Fibroblast of gingiva (primary cell): ENCODE measurements at places on chromosomes 12 and 14.

DNA sequence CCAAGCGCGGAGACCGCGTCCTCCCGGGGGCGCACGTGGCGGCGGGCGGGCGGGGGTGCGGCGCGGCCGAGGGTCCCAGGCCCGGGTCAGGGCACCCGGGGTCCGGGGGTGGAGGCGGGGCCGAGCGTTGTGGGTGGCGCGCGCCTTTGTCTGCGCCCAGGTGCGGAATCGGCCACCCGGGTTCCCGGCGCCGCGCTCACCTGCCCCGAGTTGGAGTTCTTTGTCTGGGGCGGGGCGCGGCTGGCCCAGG lies 50.1 kb downstream of the LRCOL1 start:
- no peak for DNase-seq

- DNase-seq: no peak
Measured at GRCh38 chr12:28237423-28237822, 47.2 kb downstream of the CCDC91 start.

DNA sequence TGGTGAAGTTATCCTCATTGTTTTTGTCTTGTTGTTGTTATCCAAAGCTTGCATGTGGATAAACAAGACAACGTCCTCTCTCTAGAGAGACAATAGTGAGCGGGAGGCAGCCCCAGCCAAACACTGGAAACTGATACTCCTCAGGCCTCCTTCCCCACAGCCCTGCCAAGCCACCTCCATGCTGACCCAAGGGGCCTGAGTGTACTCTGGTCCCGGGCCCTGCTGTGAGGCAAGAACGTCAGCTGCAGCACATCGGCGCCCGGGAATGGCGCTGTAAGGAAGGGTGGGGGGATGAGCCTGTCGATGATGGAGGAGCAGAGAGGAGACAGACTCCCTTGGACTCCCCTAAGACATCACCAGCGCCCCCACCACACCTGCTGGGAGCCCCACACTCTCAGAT lies 83.6 kb downstream of the ANO2 start:
- DNase-seq: no peak

DNA sequence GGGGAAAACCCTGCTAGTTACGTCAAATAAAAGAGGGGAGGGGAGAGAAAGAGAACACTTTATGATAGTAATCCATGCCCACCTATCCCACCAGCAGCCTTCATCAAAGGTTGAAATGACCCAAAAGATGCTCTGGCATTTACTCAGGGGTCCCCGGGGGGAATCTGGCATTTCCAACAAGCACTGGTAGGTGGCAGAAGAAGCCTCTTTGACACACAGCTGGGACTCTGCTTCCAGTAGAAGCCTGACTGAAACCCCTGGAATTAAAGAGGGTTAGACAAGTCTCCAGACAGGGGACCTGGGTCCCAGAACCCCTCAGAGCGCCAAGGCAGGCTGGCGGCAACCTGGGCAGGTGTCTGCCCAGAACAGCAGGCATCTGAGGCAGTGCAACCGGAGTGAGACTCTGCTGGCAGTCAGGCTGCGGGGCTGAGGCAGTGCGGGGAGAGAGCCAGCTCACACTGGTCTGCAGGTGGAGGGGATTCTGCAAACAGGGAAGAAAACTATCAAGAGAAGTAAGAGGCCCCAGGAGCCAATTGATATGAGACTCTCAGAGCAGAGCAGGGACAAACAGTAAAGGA lies 85.0 kb upstream of the CAPRIN2 start:
- DNase-seq: no peak

DNA sequence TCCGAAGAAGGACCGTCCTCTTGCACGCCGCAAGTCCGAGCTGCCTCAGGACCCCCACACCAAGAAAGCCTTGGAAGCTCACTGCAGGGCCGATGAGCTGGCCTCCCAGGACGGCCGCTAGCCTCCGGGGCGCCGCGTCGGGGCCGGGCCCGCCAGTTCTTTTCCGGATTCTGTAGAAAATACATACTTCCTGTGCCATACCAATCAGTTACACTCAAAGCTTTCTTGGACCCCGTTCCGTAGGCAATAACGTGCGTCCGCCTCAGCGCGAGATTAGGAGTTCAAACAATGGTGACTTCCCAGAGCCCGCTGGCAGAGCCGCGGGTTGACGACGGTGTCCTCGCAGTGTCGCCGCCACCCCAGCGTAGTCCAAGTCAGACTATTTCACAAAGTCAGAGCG lies 39.2 kb upstream of the DYNC1H1 start:
- DNase-seq: no peak

DNA sequence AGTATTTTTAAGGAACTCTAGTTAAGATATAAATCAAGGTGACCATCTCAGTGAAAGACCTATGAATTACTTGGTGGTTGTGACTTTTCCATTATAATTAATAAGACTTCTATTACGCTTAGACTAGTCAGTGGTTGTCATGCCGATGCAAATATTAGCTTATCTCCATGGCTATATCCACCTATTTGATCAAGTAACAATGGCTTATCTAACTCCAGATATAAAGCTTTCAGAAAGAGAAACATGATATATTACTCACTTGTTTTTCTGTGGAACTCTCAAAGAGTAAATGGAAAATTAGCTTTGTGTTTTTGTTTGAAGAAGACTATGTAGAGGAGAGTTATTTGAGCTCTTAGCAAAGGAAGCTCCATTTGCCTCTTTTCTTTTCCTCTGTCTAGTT lies 323.8 kb upstream of the DCN start:
- no peak for DNase-seq

DNA sequence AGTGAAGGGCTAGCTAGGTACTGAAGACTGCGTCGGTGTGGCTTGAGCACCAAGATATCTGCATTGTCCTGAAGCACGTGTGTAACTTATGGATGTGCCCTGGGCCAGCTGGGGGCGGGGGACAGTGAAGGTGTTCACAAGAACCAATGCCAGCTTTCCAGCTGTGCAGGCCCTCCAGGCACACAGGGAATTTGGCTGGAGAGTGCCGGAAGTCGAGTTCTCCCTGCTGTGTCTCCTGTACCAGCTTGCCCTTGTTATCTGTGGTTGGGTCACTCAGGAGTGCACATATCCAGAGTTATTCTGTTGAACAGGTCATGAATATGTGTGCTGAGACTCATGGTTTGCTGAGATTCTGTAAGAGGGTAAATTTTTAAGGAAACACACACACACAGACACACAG lies 75.9 kb upstream of the CRY1 start:
- no peak for DNase-seq

DNA sequence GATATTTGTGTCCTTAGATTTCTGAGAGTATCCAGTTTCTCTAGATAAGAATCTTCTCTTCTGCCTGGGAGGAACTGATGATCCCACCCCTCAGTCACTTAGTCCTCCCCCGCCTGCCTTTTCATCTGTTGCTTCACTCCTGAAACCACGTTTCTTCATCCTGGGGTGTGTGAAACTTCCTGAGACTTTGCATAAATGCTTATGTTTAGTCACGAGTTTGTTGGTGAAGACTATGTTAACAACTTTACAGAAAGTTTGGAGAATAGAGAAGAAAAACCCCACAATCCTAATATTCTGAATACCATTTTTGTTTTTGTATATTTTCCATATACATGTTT lies 33.2 kb downstream of the MARK3 start:
- peak; percentile 62 for DNase-seq

DNA sequence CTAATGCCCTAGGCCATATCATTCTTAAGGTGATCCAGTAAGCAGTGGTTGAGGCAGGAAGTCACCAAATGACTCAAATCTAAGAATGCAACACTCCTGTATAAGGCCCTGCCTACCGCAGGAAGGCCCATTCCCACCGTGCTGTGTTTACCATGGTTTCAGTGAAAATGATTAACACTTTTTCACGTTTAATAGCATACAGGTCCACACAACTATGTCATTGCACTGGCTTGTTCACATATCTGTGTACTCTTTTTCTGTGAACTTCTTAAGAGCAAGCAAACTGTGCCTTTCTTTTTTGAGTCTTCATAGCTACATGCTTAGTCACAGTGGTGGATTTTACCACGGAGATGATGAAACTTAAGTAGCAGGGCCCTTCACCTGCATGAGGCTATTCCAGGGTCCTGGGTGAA lies 214.9 kb downstream of the CNTN1 start:
- no peak for DNase-seq

DNA sequence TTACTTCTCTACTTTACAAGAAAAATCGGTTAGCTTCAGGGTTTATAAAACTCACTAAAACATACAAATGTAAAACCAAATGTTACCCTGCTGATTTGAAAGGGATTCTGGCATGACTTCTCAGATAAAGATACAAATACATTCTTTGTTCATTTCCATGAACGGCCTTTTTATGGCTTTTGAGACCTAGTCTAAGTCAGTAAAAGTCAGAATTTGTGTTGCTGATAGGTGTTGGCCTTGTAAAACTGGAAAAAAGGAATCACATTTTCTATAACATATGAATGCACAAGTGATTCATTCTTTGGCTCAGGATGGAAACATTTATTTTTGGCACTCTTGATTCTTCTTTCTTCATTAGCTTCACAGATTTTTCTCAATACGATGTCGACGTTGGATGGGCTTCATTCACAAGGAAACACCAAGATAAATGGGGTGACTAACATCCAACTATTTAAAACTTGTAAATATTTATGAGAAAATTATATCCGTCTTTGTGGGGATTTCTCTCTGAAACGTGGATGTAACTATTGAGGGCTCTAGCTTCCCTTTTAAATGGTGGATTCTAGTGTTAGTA lies 27.0 kb upstream of the CPM start:
- peak; percentile 37 for DNase-seq

GRCh38 chr14:41299924-41300323 lies 306.8 kb upstream of the LRFN5 start:
- no peak for DNase-seq

- DNase-seq: no peak
Measured at GRCh38 chr14:25308244-25308643, 258.3 kb upstream of the STXBP6 start.

GRCh38 chr12:51318846-51319599 lies 5.0 kb downstream of the BIN2 start:
- no peak for DNase-seq

DNA sequence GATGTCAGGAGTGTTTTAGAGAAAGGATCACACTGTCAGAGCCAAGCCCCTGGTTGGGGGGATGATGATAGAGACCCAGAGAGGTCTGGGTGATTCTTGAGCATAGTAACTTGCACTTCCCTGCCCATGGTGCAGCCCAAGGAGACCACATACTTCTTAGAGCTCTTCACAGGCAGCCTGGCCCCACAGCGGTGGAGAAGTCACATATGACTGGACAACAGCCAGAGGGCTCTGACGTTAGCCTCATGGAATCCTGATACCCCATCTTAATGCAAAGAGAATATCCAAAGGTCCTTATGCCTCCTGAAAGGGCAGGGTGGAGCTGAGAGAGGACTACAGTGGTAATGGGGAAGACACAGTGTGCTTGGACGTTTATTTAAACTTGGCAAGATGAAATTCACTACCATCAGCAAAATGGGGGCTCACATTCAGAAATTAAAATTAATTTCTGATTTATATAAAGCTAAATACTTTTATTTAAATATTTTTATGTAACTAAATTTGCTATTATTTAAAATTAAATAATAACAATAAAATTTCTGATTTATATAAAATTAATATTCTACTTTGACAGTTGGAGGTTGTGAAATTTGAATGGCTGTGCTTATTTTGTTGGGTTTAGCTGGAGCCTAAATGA lies 131.3 kb downstream of the KTN1 start:
- DNase-seq: peak; percentile 21

- no peak for DNase-seq
Measured at GRCh38 chr14:55241673-55242072, 29.5 kb upstream of the FBXO34 start.

DNA sequence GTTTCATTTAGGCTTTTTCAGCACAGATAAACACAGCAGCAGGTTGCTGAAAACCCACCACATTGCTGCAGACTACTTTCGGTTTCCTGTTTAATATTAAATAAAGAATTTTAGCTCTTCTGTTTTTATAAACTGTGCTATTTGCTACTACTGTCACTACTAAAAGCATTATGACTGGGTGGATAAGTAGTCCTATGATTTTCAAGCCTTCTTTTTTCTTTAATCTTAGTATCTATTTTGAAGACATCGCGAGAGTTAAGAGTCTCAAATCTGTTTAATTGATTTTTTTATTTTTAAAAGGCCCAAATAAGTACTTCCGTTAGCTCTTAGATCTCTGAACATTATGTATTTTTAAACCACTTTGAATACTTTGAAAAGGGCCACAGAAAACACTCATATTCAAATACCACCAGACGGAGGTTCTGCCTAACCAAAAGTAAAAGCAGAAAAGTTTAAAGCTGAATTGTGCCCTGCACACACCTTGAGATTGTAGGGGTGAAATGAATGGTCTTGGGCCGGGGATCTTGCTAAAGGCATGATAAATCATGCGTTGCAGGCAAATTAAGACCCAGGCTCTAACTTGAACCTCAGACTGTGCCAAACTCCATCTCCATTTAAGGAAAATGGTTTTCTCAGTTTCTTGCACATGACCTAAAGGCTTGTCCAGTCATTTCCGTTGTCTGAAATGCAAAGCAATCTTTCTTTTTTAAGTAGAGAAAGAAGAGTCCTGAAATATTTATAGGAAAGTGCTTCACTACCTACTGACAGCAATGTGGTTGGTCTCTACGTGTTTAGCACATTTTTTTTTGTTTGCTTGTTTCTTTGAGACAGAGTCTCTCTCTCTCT lies 13.6 kb upstream of the FOXN3 start:
- DNase-seq: no peak

GRCh38 chr14:102580550-102581110 lies 11.8 kb upstream of the RCOR1 start:
- DNase-seq: no peak

GRCh38 chr14:52995998-52996397 lies 45.1 kb upstream of the FERMT2 start:
- no peak for DNase-seq

GRCh38 chr14:27114180-27114579 lies 516.3 kb upstream of the NOVA1 start:
- no peak for DNase-seq

- DNase-seq: no peak
Measured at GRCh38 chr14:87059060-87059839, 933.7 kb downstream of the GALC start.

DNA sequence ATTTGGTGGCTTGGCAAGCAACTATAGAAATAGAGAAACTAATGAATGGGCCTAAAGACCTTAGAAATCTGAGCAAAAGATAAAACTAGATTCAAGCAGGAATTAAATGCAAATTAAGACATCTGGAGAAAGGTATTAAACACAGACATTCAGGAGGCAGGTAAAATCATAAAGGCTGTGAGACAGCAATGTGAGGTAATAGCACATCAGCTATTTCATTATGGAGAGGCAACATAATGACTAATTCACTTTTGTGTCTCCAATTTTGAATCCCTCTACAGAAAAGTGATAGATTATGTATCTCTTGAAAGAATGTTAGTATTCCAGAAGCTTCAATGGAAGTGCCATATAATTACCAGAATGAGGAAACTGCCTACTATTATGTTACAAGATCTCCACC lies 175.9 kb upstream of the LRIG3 start:
- no peak for DNase-seq

DNA sequence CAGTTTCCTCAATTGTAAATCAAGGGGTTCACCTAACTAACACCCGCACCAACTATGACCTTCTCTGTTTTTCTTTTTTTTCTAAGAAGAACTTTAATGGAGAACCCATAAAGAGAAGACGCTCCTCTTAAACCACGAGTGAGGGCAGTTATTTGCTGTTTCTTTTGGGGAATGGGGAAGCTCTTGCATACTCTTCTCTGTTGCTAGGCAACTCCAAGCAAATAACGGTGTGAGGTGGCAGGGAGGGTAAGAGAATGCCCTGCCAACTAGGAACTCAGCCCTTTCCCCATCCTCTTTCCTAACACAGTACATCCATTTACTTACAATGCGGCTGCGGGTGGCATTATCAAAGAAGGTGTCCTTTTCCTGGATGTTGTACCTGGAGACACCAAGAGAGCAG lies 114.9 kb downstream of the ANO2 start:
- DNase-seq: no peak

GRCh38 chr12:124994437-124994975 lies 1.1 kb downstream of the BRI3BP start:
- DNase-seq: no peak
